ENCODE measurements at places on chromosomes 3 and 15.

- DNase-seq, result no peak
Measured at GRCh38 chr15:81506071-81506470, 132.1 kb upstream of the TMC3 start.

DNA sequence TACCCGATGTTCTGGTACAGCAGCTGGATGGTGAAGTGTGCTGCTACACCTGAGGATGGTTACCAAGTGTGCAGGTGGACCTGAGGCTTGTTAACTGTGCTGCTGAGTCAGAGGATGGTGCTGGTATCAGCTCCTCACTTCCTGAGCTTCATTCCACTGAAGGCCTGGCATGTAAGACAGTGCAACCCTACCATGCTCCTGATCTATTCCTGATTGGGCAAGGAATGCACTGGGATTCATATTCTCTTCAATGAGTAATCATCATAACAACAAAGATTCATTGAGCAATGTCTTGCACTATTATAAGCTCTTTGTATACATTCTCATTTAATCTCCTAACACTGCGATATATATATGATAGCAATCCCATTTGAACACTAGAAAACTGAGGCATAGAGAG lies 62.9 kb upstream of the THSD4 start:
- DNase-seq, result no peak

- DNase-seq, result no peak
Measured at GRCh38 chr3:99484871-99485270, 153.5 kb upstream of the COL8A1 start.

DNA sequence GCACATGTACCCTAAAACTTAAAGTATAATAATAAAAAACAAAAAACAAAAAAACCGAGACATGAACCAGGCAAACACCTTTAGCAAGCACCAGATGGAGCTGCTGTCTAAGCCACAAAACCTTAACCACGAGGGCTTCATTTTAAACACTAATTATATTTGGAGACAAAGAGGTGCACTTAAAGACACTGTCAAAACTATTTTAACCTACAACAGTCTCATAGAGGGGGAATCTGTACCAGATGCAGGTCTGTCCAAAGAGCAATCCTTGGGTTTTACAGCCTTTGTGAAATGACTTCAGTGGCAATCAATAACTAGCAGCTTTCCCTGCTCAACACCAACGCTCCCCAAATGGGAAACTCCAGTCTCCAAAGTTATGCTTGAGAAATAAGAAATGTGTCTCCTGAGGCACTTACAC lies 115.7 kb upstream of the TSPAN3 start:
- no peak for DNase-seq

DNA sequence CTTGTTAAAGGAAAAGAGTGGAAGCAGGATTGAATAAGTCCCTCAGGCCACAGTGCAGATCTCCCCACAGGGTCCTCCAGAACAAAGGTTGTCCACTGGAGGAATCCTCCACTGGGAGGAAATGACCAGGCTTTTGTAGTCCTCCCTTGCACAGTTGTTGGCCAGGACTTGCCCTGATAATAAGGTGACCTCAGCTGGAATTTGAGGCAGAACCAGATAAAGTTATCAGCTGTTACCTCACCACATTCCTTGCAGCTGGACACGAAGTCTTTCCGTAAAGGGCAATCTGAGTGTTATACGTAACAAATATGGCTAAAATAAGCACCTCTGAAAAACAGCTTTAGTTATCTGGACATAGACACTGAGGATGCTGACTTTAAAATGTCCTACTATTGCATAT lies 83.5 kb upstream of the NAALADL2 start:
- DNase-seq, result no peak

- no peak for DNase-seq
Measured at GRCh38 chr15:38065721-38066345, 131.4 kb downstream of the TMCO5A start.

- DNase-seq, result no peak
Measured at GRCh38 chr3:94098452-94098851, 35.6 kb downstream of the NSUN3 start.

DNA sequence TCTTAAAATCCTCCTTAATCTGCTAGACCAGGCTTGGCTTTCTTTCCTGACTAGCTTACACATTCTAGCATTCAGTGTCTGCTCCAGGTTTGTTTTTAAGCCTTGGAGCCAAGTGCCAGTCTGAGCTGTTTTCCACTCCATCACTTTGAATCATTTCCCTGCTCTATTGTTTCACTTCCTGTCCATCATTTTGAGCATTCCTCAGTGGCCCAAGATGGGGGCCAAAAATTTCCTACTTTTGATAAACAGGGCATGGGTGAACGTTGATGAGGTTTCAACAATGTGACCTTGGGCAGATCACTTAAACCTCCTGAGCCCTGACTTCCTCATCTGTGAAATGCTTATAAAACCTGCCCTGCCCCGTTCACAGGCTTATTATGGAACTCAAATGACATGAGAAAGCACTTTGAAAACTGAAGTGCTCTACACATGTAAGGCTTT lies 4.4 kb downstream of the CYP19A1 start:
- no peak for DNase-seq

GRCh38 chr3:10440684-10441083 lies 64.7 kb downstream of the ATP2B2 start:
- DNase-seq, result no peak

Measured in activated CD4-positive, CD25-positive, alpha-beta regulatory T cell treated with anti-CD3 and anti-CD28 coated beads, Interleukin-2, amount 50 U/mL, for 16 hours (primary cell).